ENCODE measurements at places on chromosomes 1 and 21. TPM values are rescaled to one million over a fixed set of nuclear protein-coding genes. Genes with fewer than 3 reads are reported as not detected.

Gene GABRD
- total RNA-seq = not detected

Gene SERINC2
- total RNA-seq = 10.0 TPM

Gene PRAMEF20
- total RNA-seq = not detected

Gene SLC2A5
- total RNA-seq = 12.9 TPM

Gene ZNF593OS
- not detected for total RNA-seq

Gene PIK3CD
- 14.5 TPM for total RNA-seq

Gene AGPAT3
- 79.2 TPM for total RNA-seq

Gene GNAT2
- not detected for total RNA-seq

DNA sequence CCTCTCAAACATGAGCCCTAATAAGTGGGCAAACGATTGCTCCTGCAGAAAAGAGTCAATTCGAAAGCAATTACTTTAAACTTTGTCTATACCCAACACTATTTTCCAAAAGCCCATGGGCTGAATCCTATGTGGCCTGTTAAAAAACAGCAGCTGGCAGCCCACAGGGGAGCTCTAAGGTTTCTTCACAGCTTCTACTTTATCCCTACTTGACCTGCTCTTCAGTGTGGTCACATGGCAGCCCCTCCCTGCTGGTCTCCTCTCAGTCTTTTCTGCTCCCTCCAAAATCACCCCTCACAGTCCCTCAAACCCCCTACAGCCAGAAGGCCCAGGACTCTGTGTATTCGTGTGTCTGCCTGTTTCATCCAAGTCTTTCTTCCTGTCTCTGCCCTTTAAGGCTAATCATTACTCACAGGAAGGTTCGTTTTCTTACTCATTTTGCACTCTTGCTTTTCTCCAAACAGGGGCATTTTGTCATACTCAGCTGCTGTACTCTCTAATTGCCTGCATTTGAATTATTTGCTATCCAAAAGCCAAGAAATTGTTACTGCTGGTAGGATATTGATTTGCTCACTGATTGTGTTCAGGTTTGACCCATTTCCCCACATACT lies 62.4 kb upstream of the FAM3B start:
- DNase-seq = no peak

- DNase-seq = no peak
These were observed 744 bp upstream of the WDR26 start for GRCh38 chr1:224435318-224435763.

- DNase-seq = no peak
These were observed 61.4 kb downstream of the PPP2R5A start for GRCh38 chr1:212346601-212347000.

DNA sequence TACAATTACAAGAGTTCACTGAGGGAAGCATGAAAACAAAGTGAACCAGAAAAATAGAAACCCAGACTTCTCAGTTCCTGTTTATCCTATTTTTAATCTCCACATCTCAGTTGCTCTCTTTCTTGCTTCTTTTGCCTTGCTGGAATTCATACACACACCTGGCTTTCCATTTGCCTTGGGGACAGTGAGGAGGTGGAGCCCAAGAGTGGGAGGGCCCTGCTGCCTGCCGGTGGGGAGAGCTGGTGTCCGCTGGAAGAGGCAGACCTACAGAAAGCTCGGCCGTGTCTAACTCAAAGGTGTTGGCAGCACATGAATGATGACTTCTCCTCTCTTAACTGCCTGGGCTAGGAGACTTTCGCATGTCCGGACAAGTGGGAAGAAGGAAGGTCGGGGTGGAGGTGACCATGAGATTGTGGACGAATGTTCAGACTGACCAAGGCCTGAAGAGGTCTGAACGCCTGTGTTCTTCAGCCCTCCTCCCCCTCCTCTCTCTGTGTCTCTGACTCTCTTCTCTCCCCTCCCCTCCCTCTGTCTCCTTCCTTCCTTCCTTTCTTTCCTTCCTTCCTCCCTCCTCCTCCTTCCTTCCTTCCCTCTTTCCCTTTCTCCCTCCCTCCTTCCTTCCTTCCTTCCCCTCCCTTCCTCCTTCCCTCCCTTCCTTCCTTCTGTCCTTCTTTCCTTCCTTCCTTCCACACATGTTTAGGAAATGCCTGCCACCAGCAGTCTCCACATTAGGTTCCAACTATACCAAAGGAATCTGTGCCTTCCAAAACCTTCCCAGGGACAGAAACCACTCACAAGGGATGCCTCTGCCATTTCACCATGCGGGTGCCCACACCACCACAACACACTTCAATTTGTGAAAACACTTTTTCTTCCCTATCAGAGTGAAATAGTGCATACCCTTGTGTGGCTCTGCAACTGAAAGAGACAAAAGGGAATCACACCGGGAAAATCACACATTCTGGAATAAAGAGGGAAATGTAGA lies 157.3 kb upstream of the RUNX1 start:
- no peak for DNase-seq

DNA sequence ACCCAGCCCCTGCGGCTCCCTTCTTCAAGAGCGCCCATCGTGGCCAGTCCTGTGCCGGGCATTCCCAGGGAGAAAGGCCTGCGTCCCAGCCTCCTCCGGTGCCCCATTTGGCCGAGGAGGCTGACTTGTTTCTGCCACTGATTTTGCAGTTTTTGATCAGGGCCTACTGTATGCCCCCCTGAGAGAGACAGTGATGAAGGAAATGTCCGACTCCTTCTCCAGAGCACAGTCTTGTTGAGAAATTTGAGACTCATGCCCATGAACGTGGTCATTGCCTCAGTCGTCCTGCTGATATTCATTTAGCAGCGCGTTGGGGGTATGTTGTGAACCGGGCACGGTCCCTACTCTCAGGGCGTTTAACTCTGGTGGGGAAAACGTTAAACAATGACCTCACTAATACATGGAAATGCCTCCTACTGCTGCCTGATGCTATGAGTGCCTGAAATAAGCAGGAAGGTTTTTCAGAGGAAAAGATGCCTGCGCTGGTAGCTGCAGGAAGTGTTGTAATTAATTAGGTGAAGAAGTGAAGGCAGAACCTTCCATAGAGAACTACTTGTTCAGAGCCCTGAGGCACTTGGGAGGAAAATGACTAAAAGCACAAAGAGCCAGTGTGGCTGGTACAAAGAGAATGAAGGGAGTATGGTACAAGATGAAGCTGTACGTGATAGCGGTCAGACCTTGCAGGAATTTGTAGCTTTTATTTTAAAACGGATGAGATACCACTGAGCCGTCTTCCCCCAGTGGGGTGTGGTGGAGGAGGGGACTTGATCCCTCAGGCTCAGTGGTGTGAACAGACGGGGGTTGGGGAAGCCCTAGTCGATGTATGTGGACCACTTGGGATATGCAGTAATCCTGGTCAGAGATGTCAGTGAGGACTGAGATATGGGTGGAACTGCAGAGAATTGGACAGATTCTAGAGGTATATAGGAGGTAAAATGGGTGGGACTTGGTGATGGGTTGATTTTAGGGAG lies 730 bp downstream of the ZCCHC17 start:
- DNase-seq = no peak

- peak; percentile 93 for DNase-seq
These were observed at the start of gene DNALI1 for GRCh38 chr1:37556712-37557196. Gene DNALI1 (plus strand): TSS chr1:37556940. CDS start chr1:37556995, 55 bp downstream.

DNA sequence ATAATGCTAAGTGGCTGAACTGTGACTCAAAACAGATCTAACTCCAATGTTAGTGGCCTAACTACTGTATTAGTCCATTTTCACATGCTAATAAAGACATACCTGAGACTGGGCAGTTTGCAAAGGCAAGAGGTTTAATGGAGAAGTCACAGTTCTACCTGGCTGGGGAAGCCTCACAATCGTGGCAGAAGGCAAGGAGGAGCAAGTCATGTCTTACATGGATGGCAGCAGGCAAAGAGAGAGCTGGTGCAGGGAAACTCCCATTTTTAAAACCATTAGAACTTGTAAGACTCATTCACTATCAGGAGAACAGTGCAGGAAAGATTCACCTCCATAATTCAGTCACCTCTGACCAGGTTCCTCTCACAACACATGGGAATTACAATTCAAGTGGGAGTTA lies 79.7 kb upstream of the CACYBP start:
- no peak for DNase-seq

- DNase-seq = no peak
These were observed 13.2 kb upstream of the EPS8L3 start for GRCh38 chr1:109776911-109777310.

- no peak for DNase-seq
These were observed 16.6 kb downstream of the OR6Y1 start for GRCh38 chr1:158537609-158538008.

DNA sequence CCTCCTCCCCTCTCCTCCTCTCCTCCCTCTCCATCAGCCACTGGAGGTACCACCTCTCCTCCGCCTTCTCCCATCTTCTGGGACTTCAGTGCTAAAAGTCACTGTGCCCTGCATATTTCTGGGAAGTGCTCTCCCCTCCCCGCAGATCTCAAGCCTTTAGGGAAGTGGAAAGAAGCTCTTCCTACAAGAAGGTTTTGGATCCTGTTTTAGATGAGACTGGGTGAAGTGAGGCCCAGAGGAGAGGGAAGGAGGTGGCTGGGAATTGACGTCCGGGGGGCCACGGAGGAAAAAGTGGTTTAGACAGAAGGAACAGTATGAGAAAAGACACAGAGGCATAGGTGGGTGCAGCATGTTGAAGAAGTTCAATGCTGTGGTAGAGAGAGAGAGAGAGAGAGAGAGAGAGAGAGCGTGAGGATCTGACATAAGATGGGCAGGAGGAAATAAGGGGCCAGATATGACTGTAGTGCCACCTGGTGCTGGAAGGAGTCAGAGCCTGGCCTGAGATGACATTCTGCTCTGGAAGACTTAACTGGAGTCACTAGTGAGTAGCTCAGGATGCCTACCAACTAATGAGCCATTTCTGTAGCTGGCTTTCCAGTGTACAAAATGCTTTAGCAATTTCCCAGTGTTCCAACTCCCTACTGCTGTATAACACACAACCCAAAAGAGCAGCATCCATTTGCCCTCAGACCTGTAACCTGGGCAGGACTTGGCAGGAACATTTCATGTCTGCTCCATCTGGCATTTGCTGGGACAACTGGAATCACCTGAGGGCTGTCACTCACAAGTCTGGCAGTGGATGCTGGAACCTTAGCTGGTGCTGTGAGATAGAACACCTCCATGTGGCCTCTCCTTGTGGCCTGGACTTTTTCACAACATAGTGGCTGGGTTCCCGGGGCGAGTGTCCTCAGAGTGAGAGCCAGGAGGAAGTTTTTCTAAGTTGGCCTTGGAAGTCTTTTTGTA lies 16.6 kb upstream of the ZSCAN20 start:
- no peak for DNase-seq

- no peak for DNase-seq
These were observed 40.3 kb downstream of the MDM4 start for GRCh38 chr1:204556458-204557052.

- no peak for DNase-seq
These were observed 29.0 kb upstream of the SLAMF1 start for GRCh38 chr1:160675641-160676410.

DNA sequence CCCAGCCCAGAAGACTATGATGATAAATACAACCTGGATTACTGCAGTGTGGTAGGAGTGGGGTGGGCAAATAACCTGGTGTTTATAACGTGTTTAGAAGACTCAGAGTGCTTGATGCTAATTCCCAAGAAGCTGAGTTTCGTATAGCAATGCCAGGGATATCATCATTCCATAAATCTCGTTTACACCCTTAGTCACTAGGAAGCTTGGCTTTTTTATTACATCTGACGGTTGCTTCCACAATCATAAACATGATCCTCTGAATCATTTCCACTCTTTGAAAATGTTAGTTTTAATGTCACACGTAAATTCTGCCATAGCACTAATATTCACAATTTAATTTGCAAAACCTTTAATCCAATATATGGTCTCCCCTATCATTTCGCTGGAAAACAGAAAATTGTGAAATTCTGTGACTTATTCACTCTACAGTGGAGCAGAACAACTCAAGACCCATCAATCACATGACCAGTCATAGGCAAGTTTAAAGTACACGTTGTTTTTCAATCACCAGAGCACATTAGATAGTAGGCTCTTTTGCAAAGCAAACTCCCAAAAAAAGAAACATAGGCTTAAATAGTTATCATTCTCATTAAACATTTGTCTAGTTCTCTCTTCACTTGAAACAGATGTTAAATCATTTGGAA lies 321.0 kb downstream of the LTN1 start:
- no peak for DNase-seq

DNA sequence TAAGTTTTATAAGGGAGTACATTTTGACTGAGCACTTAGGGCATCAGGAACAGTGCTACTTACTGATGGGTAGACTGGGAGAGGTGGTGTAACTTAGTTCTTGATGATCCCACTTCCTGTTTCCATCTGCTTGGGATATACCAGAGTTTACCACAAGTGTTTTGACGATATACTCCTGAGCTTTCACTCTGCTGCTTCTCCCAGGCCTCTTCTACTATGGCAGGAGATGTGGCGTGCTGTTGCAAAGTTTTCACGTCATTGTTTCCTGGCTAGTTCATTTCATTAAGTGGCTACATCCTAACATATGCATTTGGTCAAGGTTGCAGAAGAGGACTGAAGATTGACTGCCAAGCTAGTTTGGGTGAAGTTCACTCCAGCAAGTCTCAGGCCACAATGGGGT lies 41.3 kb upstream of the LAMC2 start:
- no peak for DNase-seq

- no peak for DNase-seq
These were observed 164.7 kb downstream of the LTN1 start for GRCh38 chr21:28828021-28828420.

DNA sequence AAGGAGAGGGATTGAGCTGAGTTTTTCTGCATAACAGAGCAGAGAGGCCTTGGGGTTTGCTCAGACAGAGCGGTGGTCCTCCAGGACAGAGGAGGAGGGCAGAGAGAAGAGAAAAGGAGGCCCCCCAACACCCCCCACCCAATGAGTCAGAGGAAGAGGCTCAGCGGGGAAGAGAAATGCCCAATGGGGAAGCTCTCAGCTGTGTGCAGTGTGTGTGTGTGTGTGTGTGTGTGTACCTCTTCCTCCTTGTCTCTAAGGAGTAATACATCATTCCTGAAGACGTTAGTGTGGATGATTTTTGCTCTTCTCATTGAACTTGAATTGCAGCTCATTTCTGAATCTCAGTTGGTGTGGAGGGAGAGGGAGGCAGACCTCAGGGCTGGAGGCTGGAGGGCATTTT lies 8.7 kb downstream of the TMPRSS3 start:
- DNase-seq = no peak

- DNase-seq = no peak
These were observed 47.7 kb downstream of the PGM1 start for GRCh38 chr1:63640633-63641567.

- DNase-seq = no peak
These were observed 30.2 kb upstream of the DISC1 start for GRCh38 chr1:231596337-231596791.

GRCh38 chr1:35603941-35604340 lies 30.8 kb downstream of the TFAP2E start:
- no peak for DNase-seq

DNA sequence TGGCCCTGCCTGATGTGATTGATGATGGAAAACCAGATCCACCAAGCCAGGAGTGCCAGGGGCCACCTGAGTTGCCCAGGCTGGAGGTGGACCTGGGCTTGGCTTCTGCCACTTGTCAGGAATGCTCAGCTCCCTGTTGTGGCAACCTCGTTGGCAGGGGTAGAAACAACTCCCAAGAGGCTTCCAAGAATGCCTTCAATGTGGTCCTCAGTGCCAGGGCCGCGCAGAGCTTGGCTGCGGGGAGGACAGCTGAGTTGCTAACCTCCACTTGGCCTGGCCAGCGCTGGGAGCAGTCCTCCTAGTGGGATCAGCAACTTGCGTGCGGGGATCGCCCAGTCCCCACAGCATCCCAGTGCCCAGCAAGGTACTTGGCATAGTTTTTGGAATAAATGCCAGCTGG lies 9.0 kb downstream of the MYOM3 start:
- no peak for DNase-seq
